ENCODE measurements at places on chromosomes 3 and 15. TPM values are rescaled to one million over a fixed set of nuclear protein-coding genes. Genes with fewer than 3 reads are reported as not detected.

DNA sequence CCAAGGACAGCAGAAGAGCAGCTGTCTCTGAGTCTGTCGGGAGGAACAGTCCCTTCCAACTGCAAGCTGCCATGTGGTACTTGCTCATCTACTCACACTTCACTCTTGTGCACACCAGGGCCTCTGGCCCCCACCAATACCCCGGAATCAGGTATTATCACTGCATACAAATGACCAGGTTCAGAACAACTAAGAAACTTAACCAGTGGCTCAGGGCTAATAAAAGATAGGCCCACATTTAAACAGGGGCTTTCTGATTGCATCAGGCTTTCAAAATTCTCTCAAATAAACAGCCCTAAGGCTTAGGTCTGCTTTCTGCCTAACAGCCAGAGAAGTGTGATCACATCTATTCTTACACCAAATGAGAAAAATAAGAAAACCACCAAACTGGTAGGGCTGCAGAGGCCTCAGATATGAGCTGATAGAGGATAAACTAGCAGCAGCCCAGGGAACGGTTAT, 20.7 kb downstream of the CCDC12 start:
- DNase-seq: no peak

GRCh38 chr3:127754411-127755304, 67.7 kb downstream of the MGLL start:
- DNase-seq: no peak

GRCh38 chr15:56454836-56455235, 10.1 kb downstream of the MNS1 start:
- no peak for DNase-seq

GRCh38 chr3:152284906-152285305, 16.2 kb downstream of the MBNL1 start:
- no peak for DNase-seq

DNA sequence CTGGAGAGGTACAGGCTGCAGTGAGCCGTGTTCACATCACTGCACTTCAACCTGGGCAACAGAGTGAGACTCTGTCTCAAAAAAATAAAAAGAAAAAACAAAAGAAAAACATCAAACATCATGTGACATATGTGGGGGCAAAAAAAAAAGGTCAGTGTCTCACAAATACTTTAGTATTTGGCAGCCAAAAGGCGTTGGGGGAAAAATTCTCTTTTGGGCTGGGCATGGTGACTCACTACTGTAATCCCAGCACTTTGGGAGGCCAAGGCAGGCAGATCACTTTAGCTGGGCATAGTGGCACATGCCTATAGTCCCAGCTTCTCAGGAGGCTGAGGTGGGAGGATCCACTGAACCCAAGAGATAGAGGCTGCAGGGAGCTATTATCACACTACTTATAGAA, 47.6 kb downstream of the TMCC1 start:
- no peak for DNase-seq

DNA sequence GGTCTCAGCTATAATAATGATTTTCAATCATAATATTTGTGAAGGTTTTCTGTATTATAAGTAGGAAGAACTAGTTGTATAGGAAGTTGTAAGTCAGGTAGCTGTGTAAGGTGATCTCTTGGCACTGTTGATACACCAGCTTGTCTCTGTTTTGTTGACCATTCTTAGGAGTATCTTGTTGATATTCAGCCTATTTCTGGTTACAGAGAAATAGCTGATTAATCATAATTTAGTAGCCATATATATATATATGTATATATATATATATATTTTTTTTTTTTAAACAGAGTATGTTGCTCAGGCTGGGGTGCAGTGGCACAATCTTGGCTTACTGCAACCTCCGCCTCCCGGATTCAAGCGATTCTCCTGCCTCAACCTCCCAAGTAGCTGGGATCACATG, 20.2 kb downstream of the AKAP13 start:
- no peak for DNase-seq

GRCh38 chr15:87569581-87569980, 687.0 kb downstream of the NTRK3 start:
- DNase-seq: no peak

- DNase-seq: no peak
Measured at GRCh38 chr3:127644641-127645370, 15.8 kb downstream of the PODXL2 start.

DNA sequence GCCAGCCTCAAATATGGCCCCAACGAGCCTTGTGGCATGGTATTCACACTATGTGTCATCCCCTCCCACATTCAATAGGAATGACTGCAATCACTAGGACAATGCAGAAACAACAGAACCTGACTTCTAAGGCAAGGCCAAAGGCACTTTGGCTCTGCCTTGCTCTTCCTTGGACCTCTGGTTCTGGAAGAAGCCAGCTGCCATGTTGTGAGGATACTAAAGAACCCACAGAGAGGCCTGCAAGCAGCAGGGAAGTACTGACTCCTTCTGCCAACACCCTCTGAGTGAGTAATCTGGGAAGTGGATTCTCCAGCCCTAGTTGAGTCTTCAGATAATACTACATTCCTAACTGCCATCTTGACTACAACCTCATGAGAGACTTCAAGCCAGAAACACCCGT, 64.7 kb downstream of the ADAMTS9 start:
- DNase-seq: no peak

GRCh38 chr3:185732782-185733181, 92.1 kb downstream of the IGF2BP2 start:
- DNase-seq: no peak

DNA sequence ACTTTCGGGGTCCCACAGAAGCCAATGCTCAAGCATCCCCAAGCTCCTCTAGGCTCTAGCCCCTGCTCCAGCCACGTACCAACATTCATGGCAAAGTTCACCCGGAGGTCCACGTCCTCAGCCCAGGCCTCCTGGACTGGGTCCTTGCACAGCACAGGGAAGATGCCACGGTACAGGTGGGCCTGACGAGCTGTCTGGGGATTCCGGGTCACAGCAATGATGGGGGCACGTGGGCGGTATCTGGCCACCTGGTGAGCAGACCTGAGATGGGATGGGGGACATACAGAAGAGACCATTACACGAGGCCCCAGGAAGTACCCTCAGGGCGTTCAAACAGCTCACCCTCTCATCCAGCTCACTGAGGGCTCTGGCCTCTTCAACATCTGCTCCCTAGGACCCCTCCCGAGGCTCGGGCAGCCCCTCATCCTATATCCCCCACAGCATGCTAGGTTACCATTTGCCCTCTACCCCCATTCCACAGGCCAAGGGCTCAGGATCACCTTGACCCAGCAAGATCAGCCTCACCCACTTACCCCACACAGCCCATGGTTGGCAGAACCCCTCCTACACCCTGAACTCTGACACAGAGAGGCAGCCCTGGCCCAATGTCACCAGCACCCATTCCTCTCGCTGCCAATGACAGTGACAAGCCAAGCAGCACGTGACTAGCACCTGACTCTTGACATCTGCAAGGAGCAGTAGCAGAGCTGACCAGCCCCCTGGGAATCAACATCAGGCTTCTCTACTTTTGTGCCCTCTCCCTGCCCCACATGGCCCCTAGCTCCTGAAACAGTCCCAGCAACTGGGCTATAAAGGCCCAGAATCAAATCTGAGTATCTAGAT, 3.0 kb upstream of the GRAMD2A start:
- no peak for DNase-seq

DNA sequence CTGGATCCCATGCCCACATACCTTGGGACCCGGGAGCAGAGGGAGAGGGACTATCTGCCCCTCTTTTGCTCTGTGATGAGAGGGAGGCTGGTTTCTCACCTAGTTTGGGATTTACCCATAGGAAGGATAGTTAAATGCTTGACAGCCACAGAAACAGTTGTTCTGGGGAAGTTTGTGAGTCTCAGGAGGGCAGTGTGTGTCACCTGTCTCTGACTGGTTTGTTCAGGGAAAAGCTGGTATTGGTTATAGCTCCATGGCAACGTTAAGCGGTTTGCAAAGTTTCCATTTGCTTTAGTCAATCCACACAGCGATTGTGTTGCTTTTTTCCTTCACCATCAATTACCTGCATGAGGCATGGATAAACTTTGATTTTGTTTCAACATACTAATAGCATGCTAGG, 3.7 kb upstream of the TMED3 start:
- DNase-seq: no peak

- no peak for DNase-seq
Measured at GRCh38 chr3:36698314-36698713, 66.0 kb downstream of the DCLK3 start.

- no peak for DNase-seq
Measured at GRCh38 chr3:89104499-89104898, 2.9 kb upstream of the EPHA3 start.

DNA sequence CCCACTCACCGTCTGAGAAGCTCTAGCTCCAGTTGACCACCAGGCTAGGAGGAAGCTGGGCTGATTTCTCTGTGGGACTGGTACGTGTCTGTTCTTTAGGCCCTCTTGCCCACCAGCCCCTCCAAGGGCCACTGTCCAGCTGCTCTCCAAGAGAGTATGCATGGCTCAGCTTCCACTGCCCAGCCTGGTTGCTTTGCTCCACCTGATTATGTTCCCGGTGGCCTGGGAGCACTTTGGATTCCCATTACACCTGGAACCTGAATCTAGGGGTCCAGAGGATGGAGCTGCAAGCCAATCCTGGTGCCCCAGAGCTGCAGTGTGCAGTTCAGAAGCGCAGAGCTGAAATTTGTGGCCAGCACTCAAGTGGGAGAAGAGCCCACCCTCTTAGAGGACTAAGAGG, 402.1 kb upstream of the CNTN6 start:
- no peak for DNase-seq

- no peak for DNase-seq
Measured at GRCh38 chr15:61146091-61146930, 82.8 kb downstream of the RORA start.

DNA sequence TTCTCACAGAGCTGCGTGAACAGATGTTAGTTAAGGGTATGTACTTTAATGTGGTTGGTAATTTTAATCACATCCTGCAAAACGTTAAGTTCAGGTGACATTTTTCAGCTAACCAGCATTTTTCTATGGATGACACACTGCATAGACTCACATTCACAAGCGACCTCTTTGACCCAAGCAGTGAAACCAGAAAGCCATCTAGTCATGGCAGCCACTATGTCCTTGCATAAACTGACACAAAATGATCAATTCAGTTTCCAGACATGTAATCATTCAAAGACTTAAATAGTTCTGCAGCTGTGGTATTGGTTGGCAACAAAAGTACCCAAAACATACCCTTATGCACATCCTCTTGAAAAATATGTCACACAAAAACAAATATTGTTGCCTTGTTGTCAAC, 7.4 kb upstream of the CAPN7 start:
- no peak for DNase-seq

GRCh38 chr3:16300307-16300706, 35.3 kb downstream of the OXNAD1 start:
- DNase-seq: no peak

GRCh38 chr3:187550446-187550845, 119.7 kb downstream of the SST start:
- no peak for DNase-seq

GRCh38 chr15:92418864-92419263, 25.2 kb downstream of the ST8SIA2 start:
- no peak for DNase-seq

GRCh38 chr15:83766339-83766738, 112.4 kb downstream of the ADAMTSL3 start:
- DNase-seq: no peak

DNA sequence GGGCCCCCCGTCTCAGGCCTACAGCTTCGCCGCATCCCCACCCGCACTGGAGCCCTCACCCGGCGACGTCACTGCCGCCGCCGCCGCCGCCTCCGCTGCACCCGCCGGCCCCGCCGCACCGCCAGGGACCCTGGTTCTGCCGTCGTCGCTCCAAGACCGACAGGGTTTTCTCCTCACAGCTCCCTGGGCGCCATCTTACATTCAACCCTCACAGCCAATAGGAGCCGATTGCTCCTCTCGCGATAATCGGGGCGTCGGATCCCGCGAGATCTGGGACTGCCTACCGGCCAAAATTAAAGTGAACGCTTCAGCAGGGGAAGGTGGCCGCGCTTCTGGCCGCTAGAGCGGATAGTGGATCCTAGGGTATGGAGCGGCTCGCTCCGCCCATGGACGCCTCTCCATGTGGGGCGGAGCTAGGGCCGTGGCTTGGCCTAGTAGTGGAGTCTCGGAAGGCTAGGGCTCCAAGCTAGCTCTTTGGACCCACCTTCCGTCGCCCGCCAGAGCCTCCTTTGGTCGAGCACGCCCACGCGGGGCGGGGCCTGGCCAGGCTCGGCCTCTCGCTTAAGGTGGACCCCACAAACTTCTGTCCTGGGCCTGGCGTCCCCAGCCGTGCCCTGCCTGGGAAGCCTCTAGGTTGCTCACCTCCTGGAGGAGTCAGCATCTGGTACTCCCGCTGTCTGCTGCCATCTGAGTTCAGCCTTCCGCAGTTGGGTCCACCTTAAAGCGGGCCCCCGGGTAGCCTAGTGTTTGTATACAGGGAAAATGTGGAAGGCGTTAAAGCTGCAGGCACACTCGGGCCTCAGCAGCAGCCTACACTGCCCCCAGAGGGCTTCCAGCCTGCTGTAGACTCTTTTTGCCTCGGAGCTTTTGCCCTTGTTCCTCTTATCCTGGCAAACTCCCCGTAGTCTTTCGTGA, at the start of gene QRICH1:
TSS of gene QRICH1 (minus strand) at position 219 of the 915 bp plus-strand sequence. CDS start 17,054 bp downstream, outside the sequence.
- peak; percentile 98 for DNase-seq

GRCh38 chr3:110528305-110529121, 543.1 kb upstream of the NECTIN3 start:
- no peak for DNase-seq

GRCh38 chr3:82137861-82138260, 376.4 kb upstream of the GBE1 start:
- no peak for DNase-seq

DNA sequence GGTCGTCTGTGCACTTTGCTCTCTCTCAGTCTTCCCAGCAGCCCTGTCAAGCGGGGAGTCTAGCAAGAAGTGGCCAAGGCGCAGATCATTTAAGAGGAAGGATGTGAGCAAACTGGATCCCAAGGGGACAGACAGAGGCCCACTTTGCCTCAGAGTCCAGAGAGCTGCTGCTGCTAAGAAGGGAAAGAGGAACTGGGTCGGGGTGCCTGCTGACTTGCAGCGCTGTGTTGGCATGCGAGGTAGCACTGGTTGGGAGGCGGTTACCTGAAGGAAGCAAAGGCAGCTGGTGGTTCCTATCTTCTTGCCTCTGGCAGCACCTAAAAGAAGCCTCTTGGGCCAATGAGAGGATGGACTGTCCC, 28.1 kb downstream of the SMAD3 start:
- no peak for DNase-seq

- DNase-seq: peak; percentile 58
Measured at GRCh38 chr3:134640872-134641470, 9.9 kb downstream of the KY start.

- DNase-seq: no peak
Measured at GRCh38 chr3:4986175-4986781, 7.0 kb downstream of the BHLHE40 start.

ADAMTS17 gene
- 13.8 TPM for total RNA-seq

ANAPC13 gene
- 28.9 TPM for total RNA-seq

PCOLCE2 gene
- 8.4 TPM for total RNA-seq

PTH1R gene
- total RNA-seq: 0.87 TPM

RBMS3 gene
- 53.6 TPM for total RNA-seq

TMEM108 gene
- 1.1 TPM for total RNA-seq

SYNPR gene
- not detected for total RNA-seq

MINAR1 gene
- 0.25 TPM for total RNA-seq

TMF1 gene
- total RNA-seq: 43.4 TPM

TGM5 gene
- total RNA-seq: not detected

MELTF gene
- total RNA-seq: 8.4 TPM

SLC7A14 gene
- 2.9 TPM for total RNA-seq

BNIP2 gene
- 69.9 TPM for total RNA-seq

POTEB gene
- not detected for total RNA-seq

Measured in mucosa of descending colon (tissue), 3 donors.